Spinal cord (tissue), 10 donors: ENCODE measurements at places on chromosomes 3 and 15. TPM values are rescaled to one million over a fixed set of nuclear protein-coding genes. Genes with fewer than 3 reads are reported as not detected.

Gene LRRIQ4
- 0.20 TPM for total RNA-seq

Gene NPAP1
- 0.44 TPM for total RNA-seq

Gene SLC24A5
- 2.3 TPM for total RNA-seq

DNA sequence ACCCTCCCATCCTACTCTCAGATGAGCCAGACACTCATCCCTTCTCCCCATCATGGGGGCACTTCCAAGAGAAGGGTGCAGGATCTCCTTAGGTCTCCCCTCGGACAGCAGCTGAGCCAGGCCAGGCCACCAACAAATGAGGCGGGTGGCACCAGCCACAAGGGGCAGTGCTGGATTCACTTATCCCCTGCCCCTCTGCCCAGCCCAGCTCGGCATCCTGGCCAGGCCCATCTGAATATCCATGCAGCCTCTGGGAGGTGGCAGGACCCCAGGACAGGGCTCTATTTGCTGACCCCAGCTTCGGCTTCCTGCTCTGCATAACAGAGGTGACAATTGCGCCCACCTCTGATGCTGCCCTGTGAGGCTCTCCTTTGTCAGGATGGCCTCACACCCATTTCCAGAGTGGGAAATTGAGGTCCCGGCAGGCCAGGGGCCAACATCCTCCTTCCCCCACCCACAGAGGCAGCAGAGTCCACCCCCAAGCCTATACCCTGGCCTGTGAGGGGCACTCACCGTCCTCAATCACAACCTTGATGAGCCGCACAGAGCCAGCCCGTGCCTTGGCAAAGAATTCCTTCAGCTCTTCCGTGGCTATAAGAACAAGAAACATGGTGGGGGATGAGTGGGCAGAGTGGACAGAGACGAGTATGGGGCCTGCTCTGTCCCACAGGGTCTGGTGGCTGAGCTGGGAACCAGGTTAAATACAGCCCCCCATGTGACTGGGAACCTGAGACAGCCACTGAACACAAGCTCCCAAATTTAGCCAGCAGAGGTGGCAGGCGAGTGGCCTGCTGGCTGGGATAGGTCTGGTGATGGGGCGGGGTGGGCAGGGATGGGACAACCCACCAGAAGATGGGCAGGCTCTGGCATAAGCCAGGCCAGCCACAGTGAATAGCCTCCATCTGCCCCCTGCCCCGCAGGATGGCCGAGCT, 4.2 kb downstream of the TWF2 start:
- H3K27me3 ChIP-seq = no peaks in the 10 kb centered on the region
- no peak for DNase-seq
- H3K4me3 ChIP-seq = no peak overlapping the region
- H3K36me3 ChIP-seq = peaks cover 64% of the 10 kb centered on the region

Gene GXYLT2
- 26.4 TPM for total RNA-seq

Gene RTP3
- not detected for total RNA-seq

Gene MORC1
- total RNA-seq = 0.59 TPM

Gene GALNT15
- 10.4 TPM for total RNA-seq

DNA sequence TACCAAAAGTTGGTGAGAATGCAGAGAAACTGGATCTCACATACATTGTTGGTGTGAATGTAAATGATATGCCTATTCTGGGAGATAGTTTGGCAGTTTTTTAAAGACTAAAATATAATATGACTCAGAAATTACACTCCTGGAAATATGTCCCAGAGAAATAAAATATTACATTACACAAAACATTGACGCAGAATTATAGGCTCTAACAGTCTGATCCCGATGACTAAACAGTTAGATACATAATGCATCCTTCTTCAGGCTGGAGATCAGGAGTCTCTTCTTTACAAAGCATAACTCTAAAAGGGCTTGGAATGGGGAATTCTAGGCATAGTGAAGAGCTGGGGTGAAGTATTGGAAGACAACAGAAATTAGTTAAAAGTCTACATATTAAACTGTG, 586.2 kb upstream of the NECTIN3 start:
- no peak overlapping the region for H3K27ac ChIP-seq
- no peak for DNase-seq
- no peaks in the 10 kb centered on the region for H3K36me3 ChIP-seq

- H3K36me3 ChIP-seq = peaks cover 48% of the 10 kb centered on the region
- H3K27me3 ChIP-seq = no peaks in the 10 kb centered on the region
- H3K4me1 ChIP-seq = peaks cover 37% of the 10 kb centered on the region
- DNase-seq = no peak
- H3K4me3 ChIP-seq = no peak overlapping the region
Observed at GRCh38 chr3:49009396-49009795, 2.2 kb downstream of the WDR6 start.

- no peak overlapping the region for H3K4me3 ChIP-seq
- H3K4me1 ChIP-seq = peaks cover 32% of the 10 kb centered on the region
- peak; percentile 59 for DNase-seq
- H3K27me3 ChIP-seq = no peaks in the 10 kb centered on the region
- no peak overlapping the region for H3K27ac ChIP-seq
Observed at GRCh38 chr15:101451266-101451799, 38.2 kb downstream of the PCSK6 start.

Gene SERINC4
- 0.72 TPM for total RNA-seq

DNA sequence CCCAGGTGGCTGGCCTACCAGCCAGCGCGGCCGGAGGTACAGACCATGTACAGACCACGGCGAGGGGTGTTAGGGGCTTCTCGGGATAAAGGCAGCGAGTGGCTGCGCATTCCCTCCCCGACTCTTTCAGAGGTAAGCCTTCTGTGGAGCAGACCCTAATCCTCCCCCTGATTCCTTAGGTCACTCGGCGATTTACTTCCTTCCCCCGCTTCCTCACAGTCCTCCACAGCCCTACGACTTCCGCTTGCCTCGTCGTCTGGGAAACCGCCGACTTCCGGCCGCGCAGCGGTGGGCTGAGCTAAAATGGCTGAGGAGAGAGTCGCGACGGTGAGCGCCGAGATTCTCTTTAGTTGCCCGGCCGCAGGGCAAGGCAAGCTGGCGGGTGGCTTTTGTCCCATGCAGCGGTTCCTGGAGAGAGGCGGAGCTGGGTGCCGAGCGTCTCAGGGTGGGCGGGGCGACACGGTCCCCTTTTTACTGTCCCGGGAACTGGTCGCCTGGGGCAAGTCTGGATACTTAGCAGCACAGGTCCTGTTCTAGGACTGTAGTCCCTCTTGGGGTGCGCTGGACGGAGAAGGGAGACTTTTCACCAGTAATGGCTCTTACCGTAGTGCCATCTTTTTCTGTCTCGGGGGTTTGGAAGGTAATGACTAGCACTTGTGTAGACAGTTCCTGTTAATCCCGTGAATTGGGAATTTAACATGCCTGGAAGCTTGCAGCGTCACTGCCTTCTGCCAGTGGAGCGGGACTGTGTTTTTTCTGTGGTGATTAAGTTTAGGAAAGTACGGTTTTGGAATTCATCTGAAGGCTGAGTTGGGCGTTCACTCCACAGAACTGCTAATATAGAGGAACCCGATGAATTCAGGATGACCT, at the start of the genes BBS4 and HIGD2B:
TSS of gene BBS4 (plus strand) at position 283 of the 870 bp plus-strand sequence. CDS start at position 304, 21 bp downstream.
TSS of gene HIGD2B (minus strand) at position 258 of the 870 bp plus-strand sequence. CDS start 9,808 bp downstream, outside the sequence.
- no peaks in the 10 kb centered on the region for H3K27me3 ChIP-seq
- peak within 1 kb of the TSS; percentile 87 for H3K27ac ChIP-seq
- H3K4me1 ChIP-seq = peaks cover 9% of the 10 kb centered on the region
- H3K36me3 ChIP-seq = no peaks in the 10 kb centered on the region
- H3K4me3 ChIP-seq = peak within 1 kb of the TSS; percentile 65

DNA sequence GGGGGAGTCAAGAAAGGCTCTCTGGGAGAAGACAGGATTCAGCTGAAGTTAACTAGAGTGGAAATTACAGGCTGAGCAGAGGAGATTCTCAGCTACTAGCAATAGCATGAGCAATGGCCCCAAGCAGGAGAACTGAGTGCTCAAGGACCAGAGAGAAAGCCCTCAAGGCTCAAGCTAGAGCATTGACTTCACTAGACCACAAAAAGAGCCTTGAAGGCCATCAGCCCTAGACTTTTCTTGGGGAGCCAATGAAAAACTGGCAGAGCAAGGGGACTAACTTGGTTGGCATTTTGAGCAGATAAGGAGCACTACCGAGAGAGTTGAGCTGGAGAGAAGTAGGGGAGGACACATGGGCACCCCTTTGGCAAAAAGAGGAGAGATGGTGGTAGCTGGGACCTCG, 277.6 kb downstream of the FEZF2 start:
- H3K27ac ChIP-seq = no peak overlapping the region
- no peaks in the 10 kb centered on the region for H3K4me1 ChIP-seq
- DNase-seq = no peak

Gene SCN5A
- 2.4 TPM for total RNA-seq

Gene VGLL3
- total RNA-seq = 17.5 TPM

DNA sequence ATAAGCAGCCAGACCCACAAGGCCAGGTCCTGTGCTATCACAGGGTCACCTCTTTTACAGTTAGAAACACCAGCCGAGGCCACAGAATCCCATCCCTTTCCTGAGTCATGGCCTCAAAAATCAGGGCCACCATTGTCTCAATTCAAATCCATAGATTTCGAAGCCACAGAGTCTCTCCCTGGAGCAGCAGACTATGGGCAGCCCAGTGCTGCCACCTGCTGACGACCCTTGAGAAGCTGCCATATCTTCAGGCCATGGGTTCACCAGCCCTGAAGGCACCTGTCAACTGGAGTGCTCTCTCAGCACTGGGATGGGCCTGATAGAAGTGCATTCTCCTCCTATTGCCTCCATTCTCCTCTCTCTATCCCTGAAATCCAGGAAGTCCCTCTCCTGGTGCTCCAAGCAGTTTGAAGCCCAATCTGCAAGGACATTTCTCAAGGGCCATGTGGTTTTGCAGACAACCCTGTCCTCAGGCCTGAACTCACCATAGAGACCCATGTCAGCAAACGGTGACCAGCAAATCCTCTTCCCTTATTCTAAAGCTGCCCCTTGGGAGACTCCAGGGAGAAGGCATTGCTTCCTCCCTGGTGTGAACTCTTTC, 39.6 kb downstream of the TGM4 start:
- H3K4me1 ChIP-seq = no peaks in the 10 kb centered on the region
- H3K36me3 ChIP-seq = peaks cover 20% of the 10 kb centered on the region
- no peak overlapping the region for H3K4me3 ChIP-seq
- H3K27me3 ChIP-seq = no peaks in the 10 kb centered on the region
- DNase-seq = peak; percentile 78

DNA sequence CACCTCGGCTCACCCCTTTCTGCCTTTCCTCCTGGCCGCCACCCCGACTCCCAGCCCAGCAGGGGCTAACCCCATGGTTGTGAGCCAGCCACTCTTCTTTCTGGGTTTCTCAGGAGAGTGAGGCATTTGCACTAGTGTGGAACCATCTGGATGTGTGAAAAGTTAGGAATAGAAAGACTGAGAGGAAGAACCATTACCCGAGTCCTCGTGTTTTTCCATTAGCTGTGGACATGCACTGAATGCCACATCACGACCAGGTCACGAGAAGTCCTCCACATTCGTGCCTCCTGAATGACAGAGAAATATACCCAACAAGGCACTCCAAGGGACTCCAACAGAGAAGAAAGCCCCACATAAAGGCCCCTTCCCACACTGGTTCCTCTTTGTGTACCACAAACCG, 18.0 kb upstream of the RAD18 start:
- H3K27ac ChIP-seq = no peak overlapping the region
- peaks cover 20% of the 10 kb centered on the region for H3K36me3 ChIP-seq
- H3K27me3 ChIP-seq = no peaks in the 10 kb centered on the region
- H3K4me3 ChIP-seq = no peak overlapping the region

Gene GNAI2
- 123 TPM for total RNA-seq

Gene CCDC71
- total RNA-seq = 23.1 TPM

DNA sequence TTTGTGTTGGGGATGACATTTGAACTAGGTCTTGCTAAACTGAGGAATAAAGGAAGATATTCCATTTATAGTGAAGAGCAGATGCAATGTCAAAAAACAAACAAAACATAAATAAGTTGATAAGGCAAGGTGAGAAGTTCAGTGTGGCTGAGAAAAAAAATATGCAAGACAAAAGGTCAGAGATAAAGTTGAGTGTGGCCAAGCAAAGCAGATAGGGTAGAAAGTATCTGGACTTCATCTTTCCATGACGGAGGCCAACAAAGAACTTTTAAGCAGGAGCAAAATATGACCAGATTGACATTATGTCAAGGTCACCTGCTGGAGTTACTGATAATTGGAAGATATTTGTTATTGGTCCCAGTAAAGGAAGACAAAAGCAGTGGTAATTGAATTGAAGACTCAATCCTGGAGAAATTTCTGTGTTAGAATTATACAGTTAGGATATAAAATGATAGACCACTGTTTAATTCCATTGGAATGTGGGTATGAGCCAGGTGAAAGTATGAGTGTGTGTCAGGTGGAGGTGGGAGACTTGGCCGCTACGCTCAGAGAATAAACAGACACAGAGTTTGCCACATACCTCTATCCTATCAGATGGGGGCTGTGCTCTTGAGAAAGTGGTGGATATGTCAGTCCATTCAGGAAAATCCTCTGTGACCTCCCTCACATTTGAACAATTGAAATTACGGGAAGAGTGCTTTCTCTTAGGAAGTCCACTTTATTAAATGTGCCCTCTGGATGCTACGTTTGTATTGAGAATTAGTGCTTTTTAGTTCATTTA, 28.1 kb downstream of the ADIPOQ start:
- H3K27me3 ChIP-seq = no peaks in the 10 kb centered on the region
- no peak overlapping the region for H3K27ac ChIP-seq
- H3K36me3 ChIP-seq = no peaks in the 10 kb centered on the region
- DNase-seq = no peak
- H3K4me3 ChIP-seq = no peak overlapping the region
- H3K4me1 ChIP-seq = no peaks in the 10 kb centered on the region

DNA sequence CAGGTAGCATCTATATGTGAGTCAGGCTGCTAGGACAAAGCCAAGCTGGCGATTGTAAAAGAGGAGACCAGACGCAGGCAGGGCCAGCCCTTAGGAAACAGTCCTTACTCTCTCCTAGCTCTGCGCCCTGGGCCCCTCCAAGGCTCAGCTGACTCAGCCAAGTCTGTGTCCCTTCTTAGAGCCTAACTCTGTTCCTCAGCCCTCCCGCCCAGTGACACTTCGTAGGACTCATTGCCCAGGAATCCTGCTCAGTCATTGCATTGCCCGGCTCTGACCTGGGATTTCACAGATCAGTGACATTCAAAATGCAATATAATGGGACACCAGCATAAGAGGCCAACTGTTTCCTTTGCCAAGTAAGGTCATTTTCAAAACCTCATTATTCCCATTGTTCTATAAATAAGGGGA, 244.2 kb downstream of the TLE3 start:
- no peak overlapping the region for H3K27ac ChIP-seq
- no peak overlapping the region for H3K4me3 ChIP-seq
- H3K27me3 ChIP-seq = no peaks in the 10 kb centered on the region

Gene COL6A6
- total RNA-seq = 6.2 TPM

- no peaks in the 10 kb centered on the region for H3K27me3 ChIP-seq
- H3K4me3 ChIP-seq = no peak overlapping the region
- peak overlapping the region; percentile 40 for H3K27ac ChIP-seq
- H3K4me1 ChIP-seq = no peaks in the 10 kb centered on the region
Observed at GRCh38 chr3:89155811-89156210, 48.4 kb downstream of the EPHA3 start.

GRCh38 chr15:36653851-36654250, 74.4 kb downstream of the CDIN1 start:
- no peaks in the 10 kb centered on the region for H3K4me1 ChIP-seq
- H3K27me3 ChIP-seq = no peaks in the 10 kb centered on the region
- H3K4me3 ChIP-seq = no peak overlapping the region
